Liver (tissue), 10 donors: ENCODE measurements at places on chromosomes 2 and 18. TPM values are rescaled to one million over a fixed set of nuclear protein-coding genes. Genes with fewer than 3 reads are reported as not detected.

- DNase-seq = no peak
These were observed 26.2 kb upstream of the PID1 start for GRCh38 chr2:229297247-229297646.

GRCh38 chr18:12276736-12277554 is 22.8 kb downstream of the CIDEA start:
- no peak for DNase-seq

DNA sequence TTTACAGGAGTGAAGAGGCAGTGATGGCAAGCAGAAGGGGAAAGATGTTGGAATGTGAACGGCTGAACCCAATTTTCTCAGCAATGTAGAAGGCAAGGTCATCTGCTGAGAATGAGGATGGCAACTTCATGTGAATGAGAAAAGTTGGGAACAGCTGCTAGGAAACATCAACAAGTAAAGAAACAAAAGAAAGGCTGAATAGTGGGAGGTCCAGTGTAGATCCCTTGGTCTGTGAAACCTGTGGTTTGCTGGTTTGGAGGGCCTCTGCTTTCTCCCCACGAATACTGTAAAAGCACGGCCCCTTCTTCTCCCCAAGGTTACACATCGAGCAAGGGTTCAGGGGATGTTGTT is 27.4 kb downstream of the MARCHF4 start:
- DNase-seq = no peak

DNA sequence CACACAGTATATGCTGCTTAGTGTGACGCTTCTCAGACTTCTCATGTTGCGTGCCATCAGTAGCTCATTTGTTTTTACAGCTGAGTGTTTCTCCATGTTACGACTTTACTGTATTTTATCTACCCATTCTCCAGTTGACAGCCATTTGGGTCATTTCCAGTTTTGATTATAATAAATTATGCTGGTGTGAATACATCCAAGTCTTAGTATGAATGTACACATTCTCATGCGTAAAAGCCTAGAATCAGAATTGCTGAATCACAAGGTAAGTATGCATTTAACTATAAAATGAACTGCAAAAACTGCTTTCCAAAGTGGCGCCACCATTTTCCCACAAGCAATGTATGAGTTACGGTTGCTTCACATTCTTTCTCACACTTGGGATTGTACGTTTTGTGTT is 184.2 kb upstream of the SLC35G4 start:
- DNase-seq = no peak

COLEC11 gene
- 31.0 TPM for total RNA-seq

RNF138 gene
- 13.0 TPM for total RNA-seq

DNA sequence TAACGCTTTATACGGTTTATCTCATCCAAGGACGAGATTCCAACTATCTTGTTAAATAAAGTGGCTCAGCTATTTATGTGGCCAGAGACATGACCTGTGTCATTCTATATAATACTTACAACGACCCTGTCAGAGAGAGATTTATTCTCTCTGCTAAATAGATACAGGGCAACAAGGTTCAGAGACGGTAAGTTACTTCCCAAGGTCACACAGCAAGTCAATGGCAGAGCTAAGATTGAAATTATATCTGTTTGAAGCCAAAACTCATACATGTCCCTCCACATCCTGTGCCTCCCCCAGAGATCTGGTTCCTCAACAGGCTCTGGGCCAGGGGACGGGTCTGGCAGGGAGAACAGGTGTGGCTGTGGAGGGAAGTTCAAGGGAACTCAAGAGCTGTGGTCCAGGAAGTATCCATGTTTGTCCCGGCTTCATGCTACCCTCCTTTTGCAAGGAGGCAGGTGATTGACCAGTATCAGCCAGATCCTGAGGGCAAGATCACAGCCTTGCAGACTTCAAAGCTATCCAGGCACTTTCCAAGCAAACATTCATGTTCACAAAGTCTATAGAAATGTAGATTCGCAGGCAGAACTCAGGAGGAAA is 99.8 kb downstream of the CAPN13 start:
- no peak for DNase-seq

GRCh38 chr2:193561054-193561453 is 1366.3 kb upstream of the TMEFF2 start:
- no peak for DNase-seq

AQP12B gene
- total RNA-seq = not detected

DNA sequence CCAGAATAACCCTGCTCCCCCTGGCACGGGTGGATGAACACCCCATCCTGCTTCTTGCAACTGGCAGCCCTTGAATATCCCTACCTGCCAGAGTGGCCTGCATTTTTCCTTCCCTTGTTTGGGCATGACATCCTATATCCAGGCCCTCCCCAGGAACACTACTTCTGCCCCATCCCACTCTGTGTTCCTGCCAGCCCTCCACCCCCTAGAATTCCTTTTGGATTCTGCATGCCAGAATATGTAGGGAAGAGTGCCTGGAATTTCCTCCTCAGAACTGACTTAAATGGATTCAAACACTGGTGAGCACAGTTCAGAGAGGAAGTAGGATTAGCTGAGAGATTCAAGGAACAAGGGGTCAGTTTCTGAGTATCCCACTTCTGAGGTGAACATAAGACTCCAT is 123.5 kb upstream of the PELI1 start:
- DNase-seq = no peak

DNAH7 gene
- total RNA-seq = 0.50 TPM

YPEL5 gene
- total RNA-seq = 28.4 TPM

DNA sequence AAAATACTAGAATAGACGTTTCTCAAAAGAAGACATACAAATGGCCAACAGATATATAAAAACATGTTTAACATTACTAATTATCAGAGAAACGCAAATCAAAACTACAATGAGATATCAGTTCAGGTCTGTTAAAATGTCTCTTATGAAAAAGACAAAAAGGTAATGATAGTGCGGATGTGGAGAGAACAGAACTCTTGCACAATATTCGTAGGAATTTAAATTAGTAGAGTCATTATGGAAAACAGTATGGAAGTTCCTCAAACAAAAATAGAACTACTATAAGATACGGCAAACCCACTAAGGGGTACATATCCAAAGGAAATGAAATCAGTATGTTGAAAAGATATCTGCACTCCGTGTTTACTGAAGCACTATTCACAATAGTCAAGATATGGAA is 167.5 kb upstream of the CWC22 start:
- no peak for DNase-seq

- DNase-seq = no peak
These were observed 185.8 kb upstream of the ID2 start for GRCh38 chr2:8496079-8496478.

KIAA2012 gene
- 0.50 TPM for total RNA-seq

GRCh38 chr18:57839942-57840381 is 36.8 kb upstream of the ATP8B1 start:
- DNase-seq = no peak

DNA sequence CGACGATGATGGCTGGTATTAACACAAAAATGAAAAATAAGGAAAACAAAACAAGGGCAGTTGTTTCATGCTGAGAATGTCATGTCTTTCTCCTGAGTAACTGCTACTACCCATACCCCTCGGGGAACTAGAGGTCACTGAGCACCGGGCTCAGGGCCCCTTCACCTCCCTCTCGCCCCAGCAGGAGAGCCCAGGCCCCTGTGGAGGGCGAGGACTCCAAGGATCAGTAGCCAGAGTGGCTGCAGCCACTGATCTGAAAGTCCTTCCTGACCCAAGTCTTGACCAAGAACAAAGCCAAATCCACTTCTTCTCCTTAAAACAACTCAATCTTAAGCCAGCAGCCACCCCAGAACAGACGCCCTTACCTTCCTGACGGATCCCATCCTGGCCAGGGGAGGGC is 25.5 kb downstream of the ST8SIA5 start:
- no peak for DNase-seq

DNA sequence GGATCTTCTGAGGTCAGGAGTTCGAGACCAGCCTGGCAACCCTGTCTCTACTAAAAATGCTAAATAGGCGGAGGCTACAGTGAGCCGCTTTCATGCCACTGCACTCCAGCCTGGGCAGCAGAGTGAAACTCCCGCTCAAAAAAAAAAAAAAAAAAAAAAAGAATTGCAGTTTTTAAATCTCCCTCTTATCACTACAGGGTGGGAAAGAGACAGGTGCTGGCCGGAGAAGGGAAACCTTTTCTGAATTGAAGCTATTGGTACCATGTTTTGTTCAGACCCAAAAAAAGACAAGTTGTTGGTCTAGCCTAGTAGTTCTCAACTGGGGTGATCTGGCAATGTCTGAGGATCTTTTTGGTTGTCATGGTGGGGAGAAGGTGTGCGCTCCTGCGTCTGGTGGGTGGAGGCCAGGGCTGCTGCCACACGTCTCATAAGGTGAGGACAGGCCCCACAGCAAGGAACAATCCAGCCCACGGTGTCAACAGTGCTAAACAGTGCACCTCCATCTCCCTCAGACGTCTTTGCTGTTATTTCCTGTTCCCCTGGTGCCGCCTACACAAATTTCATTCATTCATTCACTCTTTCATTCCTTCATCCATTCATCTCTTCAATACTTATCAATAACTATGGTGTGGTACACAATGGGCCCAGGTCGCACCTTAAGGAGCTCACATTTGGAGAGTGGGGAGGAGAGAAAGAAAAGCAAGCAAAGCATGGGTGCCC is 28.8 kb upstream of the ODC1 start:
- DNase-seq = no peak

- DNase-seq = peak; percentile 31
These were observed 53.4 kb upstream of the ODC1 start for GRCh38 chr2:10501451-10501961.

CTAGE1 gene
- not detected for total RNA-seq

BOLL gene
- not detected for total RNA-seq

DNA sequence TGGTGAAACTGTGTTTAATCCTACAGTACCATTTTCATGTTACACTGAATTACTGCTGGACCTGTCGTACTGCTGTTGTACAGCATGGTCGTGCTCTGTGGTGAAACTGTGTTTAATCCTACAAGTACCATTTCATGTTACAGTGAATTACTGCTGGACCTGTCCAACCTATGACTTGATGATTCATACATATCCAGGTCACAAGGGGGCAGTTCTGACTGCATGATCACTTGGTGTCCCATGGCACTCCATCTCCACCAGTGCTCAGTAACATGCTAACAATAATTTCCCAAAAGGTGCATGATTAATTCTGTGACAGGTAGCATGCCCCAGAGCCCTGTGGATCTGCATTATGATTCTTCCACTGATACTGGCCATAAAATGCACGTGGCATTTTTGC is 101.6 kb downstream of the ADCYAP1 start:
- DNase-seq = no peak
